Pons (tissue), 1 donor: ENCODE measurements at places on chromosomes 1 and 21.

DNA sequence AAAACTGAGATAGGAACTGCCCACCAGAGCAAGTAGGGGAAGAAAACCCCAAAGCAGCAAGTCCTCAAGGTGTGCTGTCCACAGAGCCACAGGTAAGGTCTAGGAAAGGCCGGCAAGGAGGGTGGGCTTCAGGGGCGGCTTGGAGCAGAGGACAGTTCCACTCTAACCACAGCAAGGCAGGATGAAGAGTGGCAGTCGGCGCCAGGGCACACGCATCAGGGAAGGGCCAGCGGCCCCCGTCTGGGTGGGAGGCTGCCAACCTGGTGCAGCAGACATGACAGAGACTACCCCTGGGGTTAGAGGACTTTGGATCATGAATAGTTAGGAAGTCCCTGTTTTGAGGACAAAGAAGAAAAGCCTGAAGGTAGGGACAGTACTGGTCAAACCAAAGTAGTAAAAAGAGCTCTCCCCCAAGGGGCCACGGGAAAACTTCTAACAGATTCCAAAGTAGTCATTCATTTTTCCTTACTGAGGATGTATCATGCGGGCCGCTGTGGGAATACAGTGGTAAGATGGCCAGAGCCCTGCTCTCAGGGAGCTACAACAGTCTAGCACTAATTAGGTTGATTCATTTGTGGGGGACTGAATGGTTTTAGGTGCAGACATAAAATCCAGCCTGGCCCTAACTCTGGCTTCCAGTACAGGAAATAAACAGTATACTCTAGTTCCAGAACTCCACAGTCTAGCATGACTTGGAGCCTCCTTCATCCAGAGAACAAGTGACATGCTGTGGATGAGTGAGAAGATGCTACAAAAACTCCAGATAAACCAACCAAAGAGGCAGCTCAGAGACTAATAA lies 3.5 kb upstream of the RAP1GAP start:
- no peak for DNase-seq

DNA sequence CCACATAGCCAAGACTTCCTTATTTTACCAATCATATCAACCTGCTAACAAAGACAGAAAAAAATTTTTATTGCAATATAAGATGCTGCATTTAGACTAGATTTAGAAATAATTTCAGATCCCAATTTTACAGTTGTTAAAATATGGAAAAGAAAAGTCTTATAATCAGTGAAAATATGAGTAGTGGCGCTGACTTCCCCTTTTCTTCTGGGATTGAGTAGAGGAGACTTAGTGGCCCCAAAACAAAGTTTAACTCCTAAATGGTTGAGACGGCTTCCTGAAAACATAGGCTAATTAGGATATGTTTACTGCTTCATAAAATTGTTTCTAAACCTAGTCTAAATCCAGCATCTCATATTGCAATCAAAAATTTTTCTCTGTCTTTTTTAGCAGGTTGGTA lies 68.4 kb downstream of the RAB3GAP2 start:
- no peak for DNase-seq

DNA sequence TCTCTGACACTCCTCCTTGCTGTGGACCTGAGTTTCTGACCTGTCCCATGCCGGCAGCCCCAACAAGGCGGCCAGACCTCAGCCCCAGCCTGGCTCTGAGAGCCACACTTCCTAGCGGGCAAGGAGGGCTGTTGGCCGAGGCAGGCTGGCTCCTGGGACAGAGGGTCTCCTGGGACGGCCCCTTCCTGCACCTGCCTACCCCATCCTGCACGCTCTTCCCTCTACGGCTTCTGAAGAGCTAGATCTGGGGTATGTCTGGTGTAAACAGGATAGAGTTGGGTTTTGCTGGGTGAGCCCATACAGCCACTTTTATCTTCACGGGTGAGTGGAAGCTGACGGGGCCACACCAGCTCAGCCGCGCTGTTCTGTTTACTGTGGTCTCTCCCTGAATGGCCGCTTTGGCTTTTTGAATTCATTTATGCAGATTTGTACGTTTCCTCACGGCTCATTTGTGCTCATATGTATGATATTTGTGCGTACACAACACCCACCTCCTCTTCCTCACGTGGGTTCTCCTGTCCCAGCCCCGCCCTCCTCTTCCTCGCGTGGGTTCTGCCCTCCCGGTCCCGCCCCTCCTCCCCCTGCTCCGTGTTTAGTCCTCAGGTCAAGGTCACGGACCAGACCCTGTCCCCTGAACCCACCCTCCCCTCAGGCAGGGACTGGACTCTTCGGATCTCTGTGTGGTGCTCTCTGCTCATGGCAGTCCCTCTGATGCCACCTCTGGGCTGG lies 34.7 kb upstream of the POFUT2 start:
- DNase-seq = no peak

DNA sequence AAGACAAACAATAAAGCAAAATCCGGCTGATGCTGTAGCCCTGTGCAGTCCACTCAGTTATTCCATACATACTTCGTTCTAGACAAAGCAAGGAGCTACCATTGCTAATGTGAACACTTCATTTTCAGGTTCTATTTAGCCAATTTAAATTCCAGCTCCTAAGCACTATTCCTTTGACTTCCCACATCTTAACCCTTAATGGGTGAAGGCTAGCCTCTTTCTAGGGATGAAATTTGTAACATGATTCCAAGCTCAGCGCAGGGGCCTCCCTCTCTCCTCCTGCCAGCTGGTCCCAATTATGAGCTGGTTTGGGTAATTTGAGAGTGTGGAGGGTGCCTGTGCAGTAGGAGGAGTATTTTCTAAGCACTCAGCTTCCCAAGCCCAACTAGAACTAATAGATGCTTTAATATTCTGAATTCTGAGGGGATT lies 53.9 kb upstream of the PTGFRN start:
- DNase-seq = no peak

DNA sequence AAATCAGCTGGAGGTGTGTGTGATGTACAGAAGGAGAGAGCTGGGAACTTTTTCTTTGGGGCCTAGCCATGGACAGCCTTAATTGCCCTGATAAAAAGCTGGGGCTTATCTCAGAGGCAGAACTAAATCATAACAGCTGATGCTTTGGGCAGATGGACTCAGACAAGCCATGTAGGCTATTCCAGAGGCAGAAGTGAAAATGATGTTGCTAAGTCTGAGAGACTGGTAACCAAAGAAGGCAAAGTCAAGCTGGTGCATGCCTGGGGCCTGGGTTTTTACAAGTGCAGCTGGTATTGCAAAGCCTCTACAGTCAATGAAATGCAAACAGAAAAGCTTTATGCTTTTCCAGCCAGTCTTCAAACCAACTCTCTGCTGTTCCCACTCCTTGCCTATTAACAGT lies 39.0 kb upstream of the LMX1A start:
- DNase-seq = no peak

DNA sequence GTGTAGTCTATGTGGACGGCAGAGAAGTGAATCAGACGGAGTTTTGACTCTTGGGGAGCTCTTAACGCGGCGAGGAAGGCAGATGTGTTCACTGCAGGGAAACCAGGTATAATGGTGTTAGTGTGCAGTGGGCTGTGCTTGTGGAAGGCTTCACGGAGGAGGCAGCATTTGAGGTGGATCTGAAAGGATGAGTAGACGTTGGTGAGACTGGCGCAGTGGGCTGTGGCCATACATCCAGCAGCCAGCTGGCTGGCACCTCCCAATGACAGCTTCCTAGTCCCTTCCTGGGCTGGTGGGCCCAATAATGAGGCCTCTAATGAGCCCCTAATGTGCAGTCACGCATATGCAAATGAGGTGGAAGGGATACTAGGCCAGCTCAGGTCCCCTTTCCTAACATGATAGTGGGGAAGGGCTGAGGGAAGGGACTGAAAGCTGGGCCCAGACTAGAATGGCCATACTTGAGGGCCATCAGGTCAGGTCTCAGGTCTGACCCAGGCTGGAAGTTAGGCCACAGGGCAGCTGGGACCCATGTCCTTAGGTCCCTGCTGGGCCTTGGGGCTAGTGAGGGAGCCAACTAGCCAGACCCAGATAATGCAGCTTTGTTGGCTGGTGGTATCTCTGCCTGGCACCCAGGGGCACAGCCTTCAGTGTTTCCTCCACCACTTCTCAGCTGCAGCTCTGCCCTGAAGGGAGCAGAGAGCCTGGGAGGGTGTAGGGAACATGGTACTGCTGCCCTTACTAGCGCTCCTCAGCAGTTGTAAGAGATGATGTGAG lies 3.8 kb downstream of the MAP7D1 start:
- peak; percentile 94 for DNase-seq

DNA sequence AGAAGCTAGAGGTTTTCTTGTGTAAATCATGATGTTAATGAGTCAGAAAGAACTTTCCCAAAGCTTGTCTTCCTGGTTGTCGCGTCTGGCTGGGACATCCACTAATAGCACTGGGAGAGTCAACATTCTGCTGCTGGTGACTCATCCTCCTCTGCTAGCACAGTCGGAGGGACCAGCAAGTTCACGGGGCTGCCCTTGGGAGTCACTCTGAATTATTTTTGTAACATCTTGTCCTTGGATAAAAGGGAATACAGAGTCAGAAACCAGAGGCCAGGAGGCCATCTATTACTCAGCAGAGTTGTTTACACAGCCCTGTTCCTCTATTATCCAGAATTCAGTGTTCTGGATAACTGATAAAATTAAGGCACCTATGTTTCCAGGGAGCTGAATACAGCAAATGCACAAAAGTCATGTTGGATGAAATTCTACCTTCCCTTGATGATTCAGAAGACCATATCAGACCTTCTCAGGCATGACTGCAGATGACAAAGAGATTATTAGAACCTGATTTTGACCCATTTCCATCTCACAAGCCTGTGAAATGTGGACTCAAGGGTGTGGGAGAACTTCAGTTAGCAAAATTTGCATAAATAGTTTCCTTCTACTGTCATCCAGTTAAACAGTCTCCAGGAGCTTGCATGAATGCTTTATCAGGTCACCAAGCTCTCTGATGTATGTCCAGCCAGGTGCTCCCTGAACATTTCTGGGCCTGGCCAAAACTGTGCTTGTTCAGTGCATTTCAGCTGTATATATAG lies 68.1 kb downstream of the JAK1 start:
- peak; percentile 48 for DNase-seq

DNA sequence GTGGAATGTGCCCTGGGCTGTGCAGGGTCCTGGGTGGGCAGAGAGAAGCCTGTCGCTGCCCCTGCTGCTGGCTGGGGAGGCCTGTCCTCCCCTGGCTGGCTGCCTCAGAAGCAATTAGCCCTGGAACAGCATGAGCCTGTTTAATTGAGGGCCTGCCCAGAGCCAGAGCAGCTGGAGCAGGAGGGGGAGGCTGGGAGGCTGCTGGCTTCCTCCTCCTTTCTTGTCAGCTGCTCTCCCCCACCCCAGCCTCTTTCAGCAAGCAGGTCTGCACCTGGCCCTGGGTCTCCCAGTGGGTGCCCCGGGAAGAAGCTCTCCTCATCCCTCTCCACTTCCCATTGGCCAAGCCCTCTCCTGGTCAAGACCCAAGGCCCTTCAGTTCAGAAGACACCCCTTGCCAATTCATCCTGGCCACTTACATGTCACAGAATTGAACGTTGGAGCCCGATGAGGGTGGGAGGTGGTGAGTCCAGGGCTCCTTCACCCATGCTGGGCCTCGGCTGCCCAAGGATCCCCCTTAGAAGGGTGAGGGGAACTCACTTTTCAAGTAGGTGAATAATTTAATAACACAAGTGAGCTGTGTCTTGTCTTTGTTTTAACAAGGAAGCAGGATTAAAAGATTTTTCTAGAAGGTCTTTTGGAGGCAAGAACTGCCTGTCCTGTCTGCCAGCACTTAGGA lies 13.2 kb downstream of the AMPD2 start:
- DNase-seq = peak; percentile 73

DNA sequence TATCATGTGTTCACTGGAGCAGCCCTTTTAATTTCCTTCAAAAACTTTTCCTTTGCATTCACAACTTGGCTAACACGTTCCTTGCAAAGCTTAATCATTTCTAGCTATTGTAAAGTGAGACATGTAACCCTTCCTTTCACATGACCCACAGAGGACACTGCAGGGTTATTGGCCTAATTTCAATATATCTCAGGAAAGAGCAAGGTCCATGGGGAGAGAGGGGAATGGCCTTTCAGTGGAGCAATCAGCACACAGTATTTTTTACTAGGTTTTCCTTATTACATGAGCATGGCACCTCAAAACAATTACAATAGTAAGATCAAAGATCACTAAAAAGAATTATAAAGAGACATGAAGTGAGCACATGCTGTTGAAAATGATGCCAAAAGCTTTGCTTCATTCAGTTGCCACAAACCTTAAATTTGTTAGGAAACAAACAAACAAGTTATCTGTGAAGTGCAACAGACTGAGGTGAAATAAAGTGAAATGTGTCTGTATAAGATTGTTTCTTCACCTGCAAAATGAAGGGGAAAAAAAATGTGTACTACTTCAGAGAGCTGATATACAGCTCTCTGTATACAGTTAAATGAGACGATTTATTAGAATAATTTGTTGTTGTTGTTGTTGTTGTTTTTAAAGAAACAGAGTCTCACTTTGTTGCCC lies 61.5 kb downstream of the EIF4G3 start:
- peak; percentile 31 for DNase-seq

- no peak for DNase-seq
Measured at GRCh38 chr1:151990058-151990855, 3.4 kb downstream of the S100A10 start.

DNA sequence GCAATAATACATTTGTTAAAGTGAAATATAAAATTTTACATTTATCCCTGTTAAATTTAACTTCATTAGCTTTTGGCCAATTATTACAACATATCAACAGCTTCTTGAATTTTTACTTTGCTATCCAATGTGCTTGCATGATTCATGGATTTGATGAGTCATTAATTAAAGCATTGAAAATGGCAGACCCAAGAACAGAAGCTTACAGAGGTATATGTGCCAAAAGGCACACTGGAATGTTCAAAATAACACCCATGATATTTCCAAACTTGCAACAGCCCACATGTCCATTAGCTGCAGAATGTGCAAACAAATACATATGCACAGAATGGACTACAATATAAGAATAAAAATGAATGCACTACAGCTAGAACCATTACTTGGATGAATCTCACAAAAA lies 76.4 kb upstream of the MAN1A2 start:
- no peak for DNase-seq

GRCh38 chr1:29749024-29749945 lies 513.0 kb downstream of the PTPRU start:
- no peak for DNase-seq

- DNase-seq = no peak
Measured at GRCh38 chr1:75317976-75318375, 183.8 kb downstream of the LHX8 start.

DNA sequence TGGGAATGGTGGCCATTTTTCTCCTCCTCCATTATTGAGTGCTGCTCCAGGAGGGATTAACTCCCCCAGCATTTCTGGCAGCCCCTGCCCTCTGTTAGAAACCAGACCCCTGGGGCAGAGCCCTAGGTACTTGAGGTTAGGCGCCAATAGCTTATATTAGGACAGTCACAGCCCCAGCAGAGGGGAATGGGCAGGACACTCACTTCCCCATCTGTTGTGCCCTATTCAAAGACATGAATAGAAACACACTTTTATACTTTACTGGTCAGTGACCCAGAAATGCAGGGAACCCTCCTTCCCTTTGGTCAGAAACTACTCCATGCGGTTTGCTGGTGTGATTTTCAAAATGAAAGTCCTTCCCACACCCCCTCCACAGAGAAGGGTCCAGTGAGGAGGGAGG lies 267.7 kb downstream of the PTBP2 start:
- no peak for DNase-seq

DNA sequence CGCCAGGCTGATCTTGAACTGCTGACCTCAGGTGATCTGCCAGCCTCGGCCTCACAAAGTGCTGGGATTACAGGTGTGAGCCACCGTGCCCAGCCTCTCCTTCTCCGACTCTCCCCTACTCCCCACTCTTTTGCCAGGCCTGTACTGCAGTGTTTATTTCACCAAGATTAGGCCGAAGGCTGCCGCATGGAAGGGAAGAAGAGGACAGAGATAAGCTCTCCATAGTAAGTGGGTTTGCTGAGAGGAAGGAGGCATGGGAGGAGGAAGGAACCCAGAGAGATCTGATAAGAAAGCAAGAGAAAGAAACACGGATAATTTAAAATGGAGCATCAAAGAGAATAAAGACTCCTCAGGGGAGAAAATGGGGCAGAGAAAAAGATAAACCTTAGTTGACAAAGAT lies 8.7 kb downstream of the PTCH2 start:
- no peak for DNase-seq
